ENCODE measurements at places on chromosomes 4 and X. TPM values are rescaled to one million over a fixed set of nuclear protein-coding genes. Genes with fewer than 3 reads are reported as not detected.

DNA sequence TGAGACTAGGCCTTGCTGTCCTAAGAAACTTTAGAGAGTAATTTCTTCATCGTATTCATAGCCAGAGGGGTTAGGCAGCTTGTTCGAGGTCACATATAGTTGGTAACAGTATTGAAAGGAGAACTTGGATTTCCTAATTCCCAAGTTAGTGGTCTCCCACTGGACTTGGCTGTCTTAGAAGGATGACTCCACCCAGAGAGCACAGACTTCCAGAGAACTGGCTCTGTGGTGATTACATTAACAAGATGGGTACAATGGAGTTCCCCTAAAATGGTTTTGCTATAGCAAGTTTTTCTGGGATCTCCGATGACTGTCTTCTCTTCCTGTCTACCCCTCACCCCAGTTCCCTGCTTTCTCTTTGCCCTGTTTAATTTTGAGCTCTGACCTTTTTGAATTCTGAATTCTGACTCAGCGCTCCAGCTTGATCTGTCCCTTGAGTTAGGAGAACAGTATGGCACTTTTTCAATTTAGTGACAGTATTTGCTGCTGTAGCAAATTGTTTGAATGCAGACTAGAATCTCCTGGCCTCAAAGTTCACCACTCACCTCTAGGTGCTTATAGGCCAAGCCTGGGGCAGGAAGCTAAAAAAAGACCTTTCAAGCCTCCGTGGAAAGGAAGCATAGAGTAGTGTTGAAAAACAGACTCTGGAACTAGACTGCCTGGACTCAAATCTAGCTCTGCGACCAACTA is 6.9 kb downstream of the MSN start:
- DNase-seq = peak; percentile 50

GRCh38 chrX:141760761-141761160 is 62.2 kb upstream of the SPANXD start:
- DNase-seq = no peak

MAGED4B gene
- 0.98 TPM for total RNA-seq

EXOC1L gene
- total RNA-seq = not detected
